ENCODE measurements at places on chromosomes 3 and 15.

GRCh38 chr3:133472889-133473288 is 73.0 kb downstream of the BFSP2 start:
- DNase-seq = no peak

DNA sequence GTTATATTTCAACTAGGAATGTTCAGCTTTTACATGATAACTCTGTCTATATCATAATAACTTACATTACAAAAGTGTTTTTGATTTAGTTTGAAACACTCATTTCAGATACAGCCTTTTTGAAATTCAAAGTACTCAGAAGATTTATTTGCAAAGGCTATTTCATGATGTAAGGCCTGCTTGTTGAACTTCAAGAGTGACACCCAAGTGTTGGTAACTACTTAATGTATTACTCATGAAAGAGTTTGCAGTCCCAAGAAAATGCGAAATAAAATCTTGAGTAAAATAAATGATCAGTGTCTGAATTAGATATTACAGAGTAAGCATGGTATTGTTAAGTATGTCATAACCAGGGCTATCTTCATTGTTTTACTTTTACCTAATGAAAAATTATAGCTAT is 35.3 kb downstream of the ARHGEF26 start:
- no peak for DNase-seq

- no peak for DNase-seq
Measured at GRCh38 chr3:37519661-37520060, 342.0 kb upstream of the CTDSPL start.

DNA sequence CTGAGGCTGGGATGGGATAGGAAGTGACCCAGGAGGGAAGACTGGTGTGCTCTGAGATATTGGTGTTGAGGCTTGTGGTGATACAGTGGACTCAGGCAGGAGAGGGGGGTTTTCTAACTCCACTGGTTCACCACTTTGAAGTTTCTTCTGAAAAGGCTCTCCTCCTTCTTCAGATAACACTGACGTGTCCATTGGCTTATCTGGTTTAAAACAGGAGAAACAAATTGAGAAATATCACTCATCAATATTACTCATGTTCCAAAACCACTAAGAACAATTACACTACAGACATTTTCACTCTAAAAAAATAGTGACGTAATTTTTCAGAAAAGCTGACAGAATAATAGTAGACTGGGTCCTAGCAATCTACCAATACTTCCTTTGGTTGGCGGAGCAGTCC is 23.1 kb downstream of the TP53BP1 start:
- DNase-seq = no peak

- DNase-seq = no peak
Measured at GRCh38 chr15:85007741-85008397, 26.2 kb downstream of the PDE8A start.

GRCh38 chr3:101988596-101988995 is 139.3 kb downstream of the NFKBIZ start:
- DNase-seq = no peak

- DNase-seq = no peak
Measured at GRCh38 chr15:90259524-90259923, 5.9 kb upstream of the NGRN start.

DNA sequence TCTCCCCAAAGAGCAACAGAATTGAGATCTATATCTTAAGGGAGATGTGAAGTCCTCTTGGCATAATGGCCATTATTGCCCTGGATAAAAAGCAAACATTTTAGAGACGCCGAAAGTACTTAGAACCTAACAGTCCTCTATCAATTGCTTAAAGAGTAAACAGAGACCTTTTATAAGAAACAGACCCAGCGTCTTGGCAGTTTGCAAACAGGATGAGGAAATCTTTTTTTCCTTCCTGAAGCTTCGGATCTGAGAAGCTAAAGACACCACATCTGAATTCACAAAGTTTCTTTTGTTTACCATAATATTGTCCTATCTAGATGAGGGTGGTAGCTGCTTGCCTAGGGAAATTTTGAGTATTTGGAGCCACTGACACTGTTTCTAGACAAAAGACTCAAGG is 59.9 kb upstream of the LIMD1 start:
- DNase-seq = no peak

DNA sequence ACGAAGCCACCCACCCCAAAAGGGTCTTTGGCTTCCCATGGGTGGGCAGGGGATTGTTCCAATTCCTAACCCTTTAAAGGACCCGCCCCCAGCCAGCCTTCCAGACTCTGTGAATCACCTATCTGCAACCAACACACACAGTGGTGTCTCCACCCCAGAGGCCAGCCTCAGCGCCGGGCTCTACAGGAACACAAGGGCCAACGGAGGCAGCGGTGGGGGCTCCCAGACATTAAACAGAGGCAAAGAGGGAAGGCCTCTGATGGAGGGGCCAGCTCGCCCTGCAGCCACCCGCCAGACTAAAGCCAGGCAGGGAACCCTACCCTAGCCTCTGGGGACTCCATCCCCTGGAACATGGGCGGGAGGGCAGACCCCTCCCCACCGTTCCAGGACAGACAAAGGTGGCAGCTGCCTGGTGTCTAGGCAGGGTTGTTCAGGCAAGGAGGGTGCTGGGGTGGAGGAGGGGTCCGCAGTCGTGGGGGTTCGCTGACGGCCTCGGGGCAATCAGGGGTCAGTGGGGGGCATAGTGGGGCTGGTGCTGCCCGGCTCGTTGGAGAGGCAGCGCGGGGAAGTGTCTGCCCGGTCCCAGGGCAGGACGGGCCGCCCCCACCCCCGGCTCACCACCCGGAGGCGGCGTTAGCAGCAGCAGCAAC is 448 bp downstream of the SHISA5 start:
- no peak for DNase-seq

- DNase-seq = no peak
Measured at GRCh38 chr3:145735631-145736030, 425.4 kb downstream of the PLOD2 start.

DNA sequence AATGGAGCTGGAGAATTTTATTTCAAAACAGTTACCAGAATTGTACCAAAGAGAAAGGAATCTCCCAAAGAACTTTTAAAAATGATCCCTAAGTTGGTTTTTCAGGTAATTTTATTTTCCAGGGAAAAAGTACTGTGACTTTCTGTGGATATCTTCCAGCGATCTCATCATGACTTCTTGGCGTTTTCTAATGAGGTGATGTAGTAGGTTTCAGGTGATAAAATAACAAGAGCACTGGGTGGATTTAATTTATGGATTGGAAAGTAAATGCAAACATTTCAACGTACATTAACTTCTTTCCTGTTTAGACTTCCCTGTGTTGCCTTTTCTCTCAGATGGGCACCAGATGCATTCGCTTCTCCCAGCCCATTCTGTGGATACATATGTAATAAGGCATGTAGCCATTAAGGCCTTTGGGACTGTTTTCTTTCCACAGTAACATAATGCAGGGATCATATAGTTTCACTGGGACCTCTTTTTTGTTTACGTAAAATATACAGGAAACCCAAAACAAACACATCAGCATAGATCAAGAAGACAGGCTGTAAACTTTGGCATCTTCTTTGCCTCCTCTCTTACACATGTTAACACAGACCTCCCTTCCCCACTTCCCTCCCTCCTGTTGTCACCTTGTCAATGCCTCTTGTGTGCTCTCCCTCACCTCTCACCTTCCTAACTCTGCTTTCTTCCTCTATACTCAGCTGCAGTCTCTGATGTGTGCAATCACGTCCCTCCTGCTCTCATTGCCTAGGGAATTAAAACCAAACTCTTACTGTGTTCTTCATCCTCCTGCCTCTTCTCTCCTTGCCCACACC is 13.0 kb downstream of the PHLDB2 start:
- DNase-seq = no peak

DNA sequence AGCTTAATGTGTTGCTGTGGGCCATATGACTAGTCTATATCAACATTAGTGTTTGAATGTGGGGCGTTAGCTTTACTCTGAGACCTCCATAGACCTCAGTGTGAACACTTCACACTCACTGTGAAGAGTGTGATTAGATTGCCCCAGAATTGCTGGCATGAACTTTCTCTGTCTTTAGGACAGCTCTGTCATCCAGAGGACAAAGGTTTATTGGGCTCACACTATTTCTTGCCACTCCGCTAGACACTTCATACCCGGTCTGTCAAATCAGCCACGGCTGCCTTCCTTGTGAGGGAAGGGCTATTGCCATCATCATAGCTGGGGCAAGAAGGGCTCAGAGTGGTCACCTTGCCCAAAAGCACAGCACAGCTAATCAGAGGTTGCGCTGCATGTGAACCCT is 316.8 kb upstream of the NR2E3 start:
- no peak for DNase-seq

- DNase-seq = no peak
Measured at GRCh38 chr3:134432236-134432635, 53.5 kb downstream of the ANAPC13 start.

- DNase-seq = no peak
Measured at GRCh38 chr15:68211656-68212320, 6.7 kb upstream of the CALML4 start.

GRCh38 chr15:96947296-96948229 is 617.1 kb downstream of the NR2F2 start:
- no peak for DNase-seq

DNA sequence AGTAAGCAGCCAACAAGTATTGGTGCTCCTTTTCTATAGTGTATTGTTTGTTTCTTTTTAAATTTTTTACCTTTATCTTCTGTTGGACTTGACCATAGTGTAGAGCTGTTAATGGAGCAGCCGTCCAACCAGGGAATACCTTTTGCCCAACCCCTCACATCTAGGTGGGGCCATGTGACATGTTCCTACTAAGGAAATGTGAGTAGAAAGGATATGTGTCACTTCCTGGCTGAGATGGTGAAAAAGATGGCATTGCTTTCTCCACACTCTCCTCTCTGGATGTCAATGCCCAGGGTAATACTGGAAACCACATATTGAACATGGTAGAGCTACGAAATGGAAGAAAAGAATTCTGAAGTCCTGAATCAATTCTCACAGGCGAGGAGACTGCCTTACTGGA is 218.8 kb downstream of the TBL1XR1 start:
- no peak for DNase-seq

GRCh38 chr3:8574670-8575322 is 69.8 kb downstream of the SSUH2 start:
- no peak for DNase-seq

DNA sequence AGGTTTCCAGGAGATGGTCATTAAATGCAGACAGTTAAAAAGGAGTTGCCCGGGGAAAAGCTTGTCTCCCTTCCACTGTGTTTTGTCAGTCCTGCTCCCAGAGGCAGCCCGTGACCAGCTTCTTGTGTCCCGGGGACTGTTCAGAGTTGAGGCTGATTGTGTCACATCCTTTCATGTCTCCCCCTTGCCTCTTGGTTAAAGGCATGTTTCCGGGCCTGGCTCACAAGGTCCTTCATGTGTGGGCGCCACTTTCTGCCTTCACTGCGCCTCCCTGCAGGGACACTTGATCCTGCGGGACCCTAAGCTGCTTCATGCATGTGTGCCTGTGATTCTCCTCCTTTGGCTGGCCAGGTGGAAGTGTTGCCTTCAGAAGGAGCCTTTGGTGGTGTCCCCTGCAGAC is 9.2 kb downstream of the CHCHD6 start:
- no peak for DNase-seq

GRCh38 chr3:37832480-37832879 is 29.2 kb upstream of the CTDSPL start:
- no peak for DNase-seq

DNA sequence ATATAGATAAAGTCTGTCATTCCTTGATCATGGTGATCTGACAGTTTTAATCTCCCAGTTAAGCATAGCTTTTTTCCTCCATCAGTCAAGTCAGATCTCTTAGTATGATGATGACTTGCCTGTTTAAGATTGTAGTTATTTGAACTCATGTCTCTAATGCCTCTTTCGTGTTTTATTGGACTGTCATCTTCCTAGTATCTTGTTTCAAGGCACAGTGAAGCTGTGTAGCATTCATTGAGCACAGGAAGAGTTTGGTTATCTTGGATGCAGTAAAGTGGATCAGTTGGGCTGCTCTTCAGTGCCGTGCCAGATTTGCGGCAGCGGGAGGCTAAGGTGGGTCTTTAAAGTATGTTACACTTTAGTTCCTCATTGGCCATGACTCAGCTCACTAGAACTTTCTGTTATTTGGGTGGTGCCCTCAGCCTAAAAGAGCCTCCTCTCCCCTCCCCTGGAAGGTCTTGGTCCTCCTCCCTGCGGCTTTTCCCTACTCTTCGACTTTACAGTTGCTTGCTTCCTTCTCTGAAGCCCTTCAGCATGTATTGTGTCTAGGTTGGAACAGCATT is 45.7 kb upstream of the SKOR1 start:
- DNase-seq = no peak

DNA sequence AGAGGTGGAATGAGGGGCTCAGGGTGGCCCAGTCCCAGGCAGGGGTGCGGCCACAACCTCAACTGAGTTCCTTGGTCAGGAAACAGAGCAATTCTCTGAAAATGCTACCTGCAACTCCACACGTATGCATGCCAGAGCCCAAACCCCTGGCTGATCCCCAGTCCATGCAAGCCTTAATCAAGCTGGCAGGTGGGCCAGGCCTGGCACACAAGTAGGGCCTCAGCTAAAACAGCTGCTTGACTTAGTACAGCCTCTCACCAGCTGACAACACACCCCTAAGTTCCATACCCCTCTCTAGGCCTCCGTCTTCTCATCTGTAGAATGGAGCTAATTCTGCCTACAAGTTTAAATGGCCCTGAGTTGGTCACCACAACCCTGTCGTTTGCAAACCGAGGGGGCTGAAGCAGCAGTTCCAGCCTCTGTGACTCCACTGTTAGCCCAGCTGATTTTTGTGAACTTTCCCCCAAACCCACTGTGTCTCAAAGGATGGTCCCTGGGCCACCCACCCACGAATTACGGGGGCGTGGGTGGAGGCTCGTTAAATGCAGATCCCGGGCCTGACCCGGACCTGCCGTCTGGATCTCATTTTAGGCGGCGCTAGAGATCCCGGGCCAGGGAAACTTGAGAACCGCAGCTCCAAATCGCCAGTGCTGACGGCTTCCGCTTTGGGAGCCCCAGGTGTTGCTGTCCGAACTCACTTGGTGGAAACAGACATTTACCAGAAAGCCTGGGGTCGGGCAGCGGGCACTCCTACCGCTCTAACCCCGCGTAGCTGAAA is 927 bp downstream of the CHDH start:
- no peak for DNase-seq

DNA sequence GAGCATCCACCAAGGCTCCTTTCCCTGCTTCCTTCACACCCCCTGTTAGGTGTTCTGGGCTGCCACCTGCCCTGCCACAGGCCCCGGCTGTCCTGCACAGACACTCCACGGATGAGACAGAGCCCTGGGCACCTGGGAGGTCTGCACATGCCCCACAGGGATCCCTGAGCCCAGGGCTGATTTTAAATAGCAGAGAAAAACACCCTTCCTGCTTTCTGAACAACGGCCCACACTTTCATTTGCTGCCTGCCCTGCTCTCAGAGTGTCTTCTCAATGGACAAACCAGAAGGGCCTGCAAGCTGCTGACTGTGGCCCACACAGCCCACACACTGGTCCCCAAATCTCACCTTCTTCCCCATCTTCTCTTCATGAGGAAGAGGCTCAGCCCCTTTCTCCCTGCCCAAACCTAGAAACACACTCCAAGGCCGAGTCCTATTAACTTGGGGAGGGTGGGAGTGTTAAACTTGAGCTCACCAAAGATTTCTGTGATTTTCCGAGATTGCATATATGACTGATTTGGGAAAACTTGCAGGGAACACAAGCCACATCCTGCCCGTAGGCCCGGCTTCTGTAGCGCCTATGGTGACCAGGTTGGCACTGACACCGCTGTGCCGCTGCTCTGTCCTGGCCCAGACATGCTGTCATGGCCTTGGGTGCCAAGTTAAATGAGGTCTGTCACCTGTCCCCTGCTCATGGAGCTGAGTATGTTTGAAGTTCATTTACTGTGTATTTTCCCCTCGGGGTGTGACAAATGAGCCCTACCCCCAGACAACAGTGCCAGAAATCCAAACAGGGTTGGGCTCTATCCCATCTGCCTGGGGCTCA is 47.2 kb upstream of the KLF13 start:
- DNase-seq = no peak

- no peak for DNase-seq
Measured at GRCh38 chr15:69592954-69593353, 140.3 kb downstream of the RPLP1 start.

All from AG04449 (cell line).